ENCODE measurements at places on chromosomes 3 and 15.

DNA sequence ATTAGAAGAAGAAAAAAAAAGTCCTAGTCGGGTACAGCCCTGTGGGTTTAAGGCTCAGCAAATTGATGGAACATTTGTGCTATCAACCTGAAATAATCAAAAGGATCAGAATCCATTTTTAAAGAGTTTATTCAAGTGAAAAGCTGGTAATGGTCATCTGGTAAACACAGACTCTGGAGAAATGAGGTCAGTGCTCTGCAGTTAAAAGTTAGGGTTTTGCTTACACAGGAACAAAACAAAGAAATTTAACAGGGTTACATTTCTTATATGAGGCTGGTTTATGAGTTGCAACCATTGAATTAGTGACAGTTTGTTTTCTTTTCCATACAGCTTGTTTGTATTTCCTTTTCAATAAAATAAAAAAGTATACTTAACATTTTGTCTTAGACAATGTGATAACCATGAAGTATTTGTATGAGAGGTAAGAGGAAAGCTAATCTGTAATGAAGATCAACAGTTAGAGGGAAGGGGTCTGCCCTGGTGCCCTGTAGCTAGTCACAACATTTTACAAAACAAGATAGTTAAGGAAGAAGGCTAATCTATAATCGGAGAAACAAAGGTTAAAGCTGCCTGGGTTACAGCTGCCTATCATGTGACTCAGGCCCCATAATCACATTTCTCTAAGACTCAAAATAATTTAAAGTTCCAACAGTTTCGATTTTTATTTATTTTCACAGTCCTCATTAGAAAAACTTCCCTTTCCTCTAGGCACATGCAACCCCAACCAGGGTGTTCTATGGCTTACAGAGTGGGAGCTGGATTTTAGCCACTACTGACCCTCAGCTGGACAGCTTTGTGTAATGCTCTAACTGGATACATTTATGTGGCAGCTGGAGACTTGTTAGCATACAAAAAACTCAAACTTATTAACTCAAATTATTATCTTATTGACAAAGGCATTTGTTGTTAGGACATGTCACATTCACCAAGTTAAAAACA lies 98.1 kb upstream of the ACP3 start:
- no peak for DNase-seq

GRCh38 chr3:144521131-144521530 lies 549.5 kb downstream of the DIPK2A start:
- DNase-seq = no peak

DNA sequence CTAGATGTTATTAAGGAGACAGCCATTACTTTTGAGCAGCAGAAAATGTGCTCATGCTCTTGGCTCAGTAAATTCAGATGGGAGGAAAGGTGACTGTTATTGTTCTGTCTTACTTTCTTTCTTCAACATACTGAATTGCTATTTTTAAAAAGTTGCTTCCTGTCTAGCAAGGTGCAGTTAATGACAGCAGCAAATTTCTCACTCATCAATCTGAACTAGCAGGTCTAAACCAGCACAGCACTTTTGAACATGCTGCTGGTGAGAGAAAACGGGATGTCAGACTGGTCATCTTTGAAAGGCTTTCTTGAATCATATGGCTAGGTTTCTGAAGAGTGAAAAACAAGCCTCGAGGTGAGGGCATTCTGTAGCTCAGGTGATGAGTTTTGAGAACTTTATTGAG lies 384.7 kb downstream of the MFSD1 start:
- DNase-seq = no peak

DNA sequence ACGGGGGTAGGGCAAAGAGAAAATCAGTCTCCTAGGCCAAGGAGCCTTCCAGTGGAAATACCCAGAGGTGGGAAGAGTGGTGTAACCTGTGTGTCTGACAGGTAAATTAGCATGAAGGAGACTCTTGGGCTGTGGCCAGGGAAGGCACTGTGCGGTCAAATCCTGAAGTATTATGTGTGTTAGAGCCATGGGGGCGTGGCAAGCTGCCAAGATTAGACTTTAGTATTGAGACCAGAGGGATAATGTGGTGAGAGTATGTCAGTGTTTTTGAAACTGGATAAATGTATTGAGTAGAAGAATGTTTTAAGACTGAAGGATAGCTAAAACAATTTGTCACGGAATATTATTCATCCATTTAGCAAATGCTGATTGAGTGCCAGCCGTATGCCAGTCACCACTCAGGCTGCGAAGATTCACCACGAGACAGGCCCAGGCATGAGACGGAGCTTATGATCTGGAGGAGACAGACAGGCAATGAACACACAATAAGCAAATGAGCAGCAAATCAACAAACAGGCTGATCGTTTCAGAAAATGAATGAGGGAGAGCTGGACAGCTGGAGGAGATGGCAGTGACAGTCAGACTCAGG lies 445.9 kb downstream of the MCTP2 start:
- no peak for DNase-seq

DNA sequence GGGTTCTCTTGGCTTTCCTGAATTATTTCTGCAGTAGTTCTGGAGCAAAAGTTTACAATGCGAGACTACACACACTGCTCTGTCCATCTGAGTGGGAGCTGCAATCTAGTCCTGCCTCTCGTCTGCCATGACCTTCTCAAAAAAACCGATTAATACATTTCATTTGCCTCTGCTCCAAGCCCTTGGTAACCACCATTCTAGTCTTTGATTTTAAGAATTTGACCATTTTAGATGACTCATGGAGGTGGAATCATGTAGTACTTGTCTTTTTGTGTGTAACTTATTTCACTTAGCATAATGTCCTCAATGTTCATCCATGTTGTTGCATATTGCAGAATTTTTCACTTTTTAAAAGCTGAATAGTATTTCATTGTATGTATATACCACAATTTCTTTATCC lies 356.9 kb downstream of the SV2B start:
- no peak for DNase-seq

DNA sequence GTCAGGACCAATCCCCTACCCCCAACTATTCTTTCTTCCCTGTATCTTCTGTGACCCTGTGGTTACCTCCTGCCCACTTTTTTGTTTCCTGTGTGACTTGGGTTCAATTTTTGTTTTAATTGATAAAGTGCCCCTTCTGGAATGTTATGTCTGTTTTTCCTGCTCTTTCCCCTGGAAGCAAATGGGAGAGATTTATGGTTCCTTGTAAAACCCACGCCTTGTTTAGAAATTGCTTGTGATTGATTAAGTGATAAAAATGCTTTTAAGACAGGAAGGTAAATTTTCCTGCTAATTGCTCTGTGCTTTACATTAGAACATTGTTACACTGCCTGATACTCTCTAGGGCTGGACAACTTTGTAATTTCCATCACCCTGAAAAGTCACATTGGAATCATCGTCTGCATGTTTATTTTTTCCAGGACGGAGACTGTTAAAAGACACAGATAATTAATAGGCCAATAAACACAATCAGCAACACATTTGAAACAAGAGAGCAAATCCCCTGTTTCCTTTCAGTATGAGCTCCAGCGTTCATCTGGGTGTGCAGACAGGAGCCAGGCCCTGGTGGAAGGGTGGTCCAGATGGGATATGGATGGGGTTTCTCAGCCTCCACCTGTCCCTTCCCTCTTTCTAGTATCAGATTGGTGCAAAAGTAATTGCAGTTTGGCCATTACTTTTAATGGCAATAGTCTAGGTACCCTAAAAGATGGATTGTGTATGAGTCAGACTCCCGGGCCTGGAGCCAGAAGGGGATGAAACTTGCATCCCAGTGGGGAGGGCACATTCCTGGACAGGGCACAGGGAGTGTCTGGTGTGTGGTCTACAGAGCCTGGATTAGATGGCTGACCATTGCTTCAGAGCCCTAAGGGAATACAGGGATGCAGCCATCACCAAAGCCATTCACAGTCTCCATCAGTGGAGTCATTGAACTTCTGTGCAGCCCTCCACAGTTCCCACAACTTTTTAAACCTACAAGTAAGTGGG lies 58.1 kb upstream of the AGBL1 start:
- DNase-seq = no peak

Measured in stimulated activated CD4-positive, alpha-beta T cell treated with anti-CD3 and anti-CD28 coated beads, Interleukin-2, amount 100 ng/mL, for 4 hours (primary cell).